ENCODE measurements at places on chromosomes 6 and 20.

GRCh38 chr6:53634184-53634631 lies 31.3 kb downstream of the KLHL31 start:
- DNase-seq, result no peak

GRCh38 chr6:138198430-138199091 lies 19.7 kb downstream of the PBOV1 start:
- DNase-seq, result no peak

- DNase-seq, result no peak
Observed at GRCh38 chr20:25394996-25395395, 4.4 kb upstream of the ABHD12 start.

DNA sequence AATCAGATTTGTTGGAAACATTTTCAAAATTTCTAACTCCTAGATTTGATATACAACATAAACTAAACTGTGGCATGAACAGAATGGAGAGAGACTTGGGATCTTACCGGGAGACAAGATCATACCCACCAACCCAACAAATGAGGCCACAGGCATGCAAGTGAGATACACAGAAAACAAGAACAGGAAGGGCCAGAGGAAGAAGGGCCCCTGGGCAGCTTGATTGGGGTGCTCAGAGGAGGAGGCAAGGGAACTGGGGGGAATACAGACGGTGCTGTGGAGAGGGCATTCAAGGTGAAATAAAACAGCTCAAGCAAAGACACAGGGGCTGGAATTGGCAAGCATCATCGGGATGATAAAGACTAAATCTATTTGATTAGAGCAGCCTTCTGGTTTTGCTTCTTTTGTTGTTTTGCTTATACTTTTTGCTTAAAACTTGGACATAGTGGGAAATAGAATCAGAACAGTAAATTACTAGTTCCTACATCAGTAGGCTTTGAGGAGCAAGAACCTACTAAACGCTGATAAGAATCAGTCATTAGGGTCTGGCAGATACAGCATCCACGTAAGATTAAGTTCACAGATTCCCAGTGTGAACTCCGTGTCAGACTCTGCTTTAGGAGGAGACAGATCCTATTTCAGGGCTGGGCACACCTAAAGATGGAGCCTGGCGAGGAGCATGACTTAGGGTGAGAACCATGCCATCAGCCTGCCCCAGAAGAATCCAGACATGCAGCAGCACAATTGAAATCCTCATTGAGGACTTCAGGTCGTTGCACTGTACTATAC lies 3.5 kb upstream of the RAMACL start:
- DNase-seq, result no peak

GRCh38 chr6:134406311-134406710 lies 88.4 kb upstream of the SGK1 start:
- DNase-seq, result no peak

DNA sequence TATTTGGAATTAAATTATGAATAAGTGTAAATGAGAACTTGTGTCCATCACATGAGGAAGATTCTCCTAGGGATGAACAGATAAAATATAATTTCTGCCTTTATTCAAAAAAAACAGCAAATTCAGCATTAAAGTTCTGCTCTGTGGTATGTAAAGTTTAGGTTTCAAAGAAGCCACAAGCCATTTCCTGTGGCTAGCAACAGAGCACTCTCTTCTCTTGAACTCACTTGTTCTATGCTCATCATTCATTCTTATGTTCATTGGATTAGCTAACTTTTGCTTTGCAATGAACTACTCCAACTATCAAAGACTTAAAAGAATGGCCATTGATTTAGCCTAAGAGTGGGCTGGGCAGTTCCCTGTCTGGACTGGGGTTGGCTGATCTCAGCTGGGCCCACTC lies 20.8 kb upstream of the SNRPB2 start:
- no peak for DNase-seq

All from HuH-7 (cell line).